ENCODE measurements at places on chromosomes 1 and 21.

GRCh38 chr1:108801101-108801500 lies 54.6 kb downstream of the STXBP3 start:
- no peak for DNase-seq

DNA sequence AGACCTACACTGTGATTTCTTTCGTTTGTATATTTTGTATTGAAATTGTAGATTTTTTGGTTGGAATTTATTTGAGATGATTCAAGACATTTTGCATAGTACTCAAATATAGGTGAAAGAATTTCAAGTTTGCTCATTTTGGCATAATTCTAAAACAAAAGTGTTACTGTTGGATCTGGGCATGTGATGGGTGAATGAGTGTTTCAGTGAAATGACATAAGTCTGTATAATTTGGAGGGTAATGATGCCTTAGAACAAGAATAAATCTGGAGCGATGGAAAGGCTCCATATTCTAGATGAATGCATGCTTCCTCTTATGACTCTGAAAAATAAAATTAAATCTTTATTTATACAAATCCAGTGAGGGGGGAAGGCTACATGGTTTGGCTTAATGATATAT lies 41.0 kb downstream of the NFIA start:
- no peak for DNase-seq

DNA sequence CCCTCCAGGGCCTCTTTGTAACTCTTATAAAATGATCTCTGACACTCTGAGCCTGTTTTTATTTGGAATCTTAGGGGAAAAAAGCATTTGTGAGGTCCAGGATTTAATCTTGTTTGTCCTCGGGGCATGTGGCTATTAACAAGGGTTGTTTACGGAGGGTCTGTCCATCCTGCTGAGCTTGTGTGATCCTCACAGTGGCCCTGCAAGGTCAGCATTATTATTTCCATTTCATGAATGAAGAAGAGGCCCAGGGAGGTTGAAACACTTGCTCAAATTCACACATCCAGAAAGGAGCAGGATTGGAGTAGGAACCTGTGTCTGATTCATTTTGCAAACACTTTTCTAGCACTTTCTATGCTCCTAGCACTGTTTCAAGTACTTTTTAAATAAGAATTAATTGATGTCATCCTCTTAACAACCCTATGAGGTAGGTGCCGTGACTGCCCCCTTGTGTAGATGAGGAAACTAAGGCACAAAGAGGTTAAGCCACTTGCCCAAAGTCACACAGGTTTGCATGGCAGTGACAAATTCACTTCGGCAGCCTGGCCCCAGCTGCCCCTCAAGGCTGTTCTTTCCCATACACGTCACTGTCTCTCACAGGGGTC lies 178.9 kb downstream of the MIS18A start:
- no peak for DNase-seq

DNA sequence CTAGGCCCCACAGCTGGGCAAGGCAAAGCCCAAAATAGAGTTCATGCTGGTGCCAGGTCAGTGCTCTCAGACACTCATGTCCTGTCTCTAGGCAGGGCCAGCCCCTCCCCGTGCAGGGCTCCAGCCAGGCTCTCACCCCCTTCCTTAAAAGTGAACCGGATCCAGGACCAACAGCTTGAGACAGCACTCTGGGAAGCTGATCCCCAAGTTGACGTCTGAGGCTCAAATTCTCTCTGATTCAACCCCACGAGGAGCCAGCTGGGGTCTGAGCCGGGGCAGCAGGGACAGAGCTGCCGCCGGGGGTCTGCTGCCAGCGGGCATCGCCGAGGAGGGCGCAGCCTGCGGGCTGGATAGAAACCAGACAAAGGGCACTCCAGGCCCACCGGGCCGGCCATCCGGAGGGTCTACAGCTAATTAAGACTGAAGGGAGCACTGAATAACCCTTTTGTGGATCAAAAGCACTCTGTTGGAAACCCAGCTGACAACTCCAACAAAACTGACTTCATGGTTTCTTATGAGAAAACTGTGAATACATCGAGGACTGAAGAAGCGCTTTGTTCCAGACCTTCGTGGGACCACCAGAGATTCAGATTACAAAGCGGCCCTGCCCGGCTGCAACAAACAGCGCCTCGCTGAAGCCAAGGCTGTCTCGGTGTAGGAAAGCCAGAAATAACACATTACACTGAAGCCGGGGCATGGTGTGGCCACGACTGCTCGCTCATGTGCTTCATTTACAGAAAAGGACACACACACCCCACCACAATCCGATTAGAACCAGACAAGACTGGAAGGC lies 95.8 kb downstream of the PSMG1 start:
- no peak for DNase-seq

- DNase-seq = no peak
These were observed 18.1 kb upstream of the ARHGAP29 start for GRCh38 chr1:94255476-94255875.

- peak; percentile 71 for DNase-seq
These were observed 38.5 kb upstream of the ETV3 start for GRCh38 chr1:157176591-157177121.

DNA sequence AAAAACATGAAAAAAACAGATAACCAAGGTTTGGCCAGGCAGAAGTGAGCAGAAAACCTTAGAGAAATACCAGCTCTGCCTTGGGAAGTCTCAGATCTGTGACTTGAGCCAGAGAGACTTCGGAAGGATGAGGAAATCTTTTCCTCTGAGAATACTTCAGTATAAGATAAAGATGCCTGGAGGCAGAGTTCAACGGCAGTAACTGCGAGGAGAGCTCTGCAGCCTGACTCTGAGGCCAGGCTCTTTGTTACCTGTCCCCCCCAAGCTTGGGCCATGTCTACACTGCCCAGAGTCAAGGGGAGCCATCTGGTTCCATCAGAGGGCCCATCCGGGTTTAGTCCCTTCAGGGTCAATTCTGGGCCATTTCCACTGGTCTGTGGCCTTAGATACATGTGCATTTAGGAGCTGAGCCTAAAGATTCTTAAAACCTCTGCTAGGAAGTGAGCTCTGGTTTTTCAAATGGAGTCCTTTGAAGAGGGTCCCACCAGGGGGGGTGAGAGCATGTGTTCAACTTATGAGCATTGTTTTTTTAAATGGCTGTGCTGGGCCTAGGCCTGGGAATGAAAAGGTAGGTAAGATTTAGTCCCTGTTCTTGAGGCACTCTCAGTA lies 8.7 kb downstream of the KIRREL1 start:
- no peak for DNase-seq

DNA sequence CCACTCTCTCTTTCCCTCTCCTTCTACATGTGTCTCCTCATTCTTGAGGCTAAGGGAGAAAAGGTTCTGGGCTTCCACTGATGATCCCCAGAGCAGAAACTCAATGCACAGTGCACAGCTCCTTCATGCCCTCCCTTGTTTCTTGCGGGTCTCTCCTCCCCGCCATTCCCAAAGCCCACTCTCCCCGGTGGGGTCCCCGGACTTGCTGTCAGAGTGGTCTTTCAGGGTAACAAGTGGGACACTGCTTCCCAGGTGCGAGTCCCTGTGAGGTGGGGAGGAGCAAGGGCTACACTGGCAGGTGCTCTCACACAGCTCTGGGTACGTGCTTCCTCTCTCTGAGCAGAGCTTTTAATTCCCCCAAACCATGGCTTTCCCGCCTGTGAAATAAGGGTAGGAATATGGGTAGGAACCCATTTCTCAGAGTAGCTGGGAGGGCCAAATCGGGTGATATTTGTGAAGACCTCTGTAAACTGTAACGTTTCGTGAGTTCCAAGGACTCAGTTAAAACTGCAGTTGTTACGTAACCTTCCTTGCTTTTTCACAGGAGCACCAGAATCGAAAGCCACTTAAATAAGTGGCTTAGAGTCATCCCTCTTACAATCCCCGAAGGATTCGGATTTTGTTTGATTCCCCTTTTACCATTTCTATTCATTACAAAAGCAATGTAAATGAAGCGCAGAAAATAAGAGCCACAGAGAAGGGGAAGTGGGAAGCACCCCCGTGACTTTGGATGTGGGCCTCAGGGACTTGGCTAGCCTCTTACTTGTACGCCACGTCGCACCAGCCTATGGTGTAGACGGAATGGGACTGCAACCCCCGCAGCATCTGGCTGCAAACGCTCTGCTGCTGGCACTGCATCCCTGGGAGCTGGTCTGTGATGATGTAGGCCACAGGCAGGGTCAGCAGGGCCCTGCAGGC lies 6.2 kb downstream of the PGLYRP3 start:
- DNase-seq = no peak

GRCh38 chr1:29238620-29239002 lies 2.3 kb downstream of the PTPRU start:
- DNase-seq = no peak

- no peak for DNase-seq
These were observed 56.0 kb downstream of the CD46 start for GRCh38 chr1:207807690-207808321.

DNA sequence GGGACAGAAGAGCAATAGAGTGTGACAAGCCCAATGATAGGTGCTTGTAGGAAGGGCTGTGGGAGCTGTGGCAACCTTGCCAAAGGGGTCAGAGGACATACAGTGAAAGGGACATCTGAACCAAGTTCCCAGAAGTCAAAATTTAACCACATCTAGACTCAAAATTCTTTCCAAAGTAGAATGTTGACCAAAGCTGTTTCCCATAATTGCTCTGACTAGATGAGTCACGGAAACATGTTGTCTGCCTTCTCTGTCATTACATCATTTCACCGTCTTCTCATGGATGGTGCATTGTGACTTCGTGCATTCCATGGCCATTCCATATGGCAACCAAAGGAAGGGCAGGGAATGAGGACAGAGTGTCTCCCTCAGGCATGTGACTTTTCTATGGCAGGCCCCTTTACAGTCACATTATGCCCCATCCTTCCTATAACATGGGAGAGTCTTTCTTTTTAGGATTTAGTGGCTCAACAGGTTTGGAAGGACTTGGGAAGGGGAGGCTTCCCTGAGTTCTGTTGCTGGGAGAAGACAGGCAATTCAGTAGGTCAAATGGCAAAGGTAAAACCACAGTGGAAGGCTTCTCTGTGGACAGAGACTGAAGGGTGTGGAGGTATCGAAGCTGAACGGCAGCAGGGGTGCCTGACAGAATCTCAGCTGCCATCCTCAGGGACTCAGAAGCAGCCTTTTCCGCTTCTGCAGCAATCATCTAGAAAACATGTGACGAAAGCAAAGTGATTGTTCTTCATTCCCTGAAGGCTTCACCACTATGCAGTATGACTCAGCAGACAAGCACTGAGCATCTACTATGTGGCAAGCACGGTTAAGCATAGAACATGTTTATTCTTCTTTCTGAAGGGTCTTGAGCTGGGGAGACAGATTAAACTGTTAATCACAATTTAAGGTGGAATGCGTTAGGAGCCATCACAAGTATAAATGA lies 24.7 kb downstream of the NPHS2 start:
- DNase-seq = peak; percentile 26

DNA sequence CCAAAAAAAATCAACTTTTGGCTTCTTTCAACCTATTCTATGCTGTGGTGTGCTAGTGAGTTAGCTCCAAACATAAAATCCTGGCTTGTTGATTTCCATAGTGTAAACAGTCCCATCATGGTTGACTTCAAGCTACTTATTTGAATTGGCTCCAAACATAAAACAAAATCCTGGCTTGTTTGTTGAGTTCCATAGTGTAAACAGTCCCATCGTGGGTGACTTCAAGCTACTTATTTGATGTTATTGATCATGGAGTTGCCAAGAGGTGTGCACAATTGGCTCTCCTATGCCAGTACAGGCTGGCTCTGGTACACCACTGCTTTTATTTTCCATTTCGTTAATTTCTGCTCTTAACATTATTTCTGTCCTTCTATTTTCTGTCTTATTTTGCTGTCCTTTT lies 1.8 kb upstream of the COA6 start:
- no peak for DNase-seq

- no peak for DNase-seq
These were observed 137.7 kb downstream of the COL11A1 start for GRCh38 chr1:102970496-102971078.

GRCh38 chr1:169484683-169485430 lies 887 bp downstream of the SLC19A2 start:
- no peak for DNase-seq

- peak; percentile 36 for DNase-seq
These were observed 9.8 kb downstream of the NHLH1 start for GRCh38 chr1:160376525-160377131.

GRCh38 chr1:6727535-6727934 lies 25.9 kb upstream of the DNAJC11 start:
- DNase-seq = peak; percentile 16

DNA sequence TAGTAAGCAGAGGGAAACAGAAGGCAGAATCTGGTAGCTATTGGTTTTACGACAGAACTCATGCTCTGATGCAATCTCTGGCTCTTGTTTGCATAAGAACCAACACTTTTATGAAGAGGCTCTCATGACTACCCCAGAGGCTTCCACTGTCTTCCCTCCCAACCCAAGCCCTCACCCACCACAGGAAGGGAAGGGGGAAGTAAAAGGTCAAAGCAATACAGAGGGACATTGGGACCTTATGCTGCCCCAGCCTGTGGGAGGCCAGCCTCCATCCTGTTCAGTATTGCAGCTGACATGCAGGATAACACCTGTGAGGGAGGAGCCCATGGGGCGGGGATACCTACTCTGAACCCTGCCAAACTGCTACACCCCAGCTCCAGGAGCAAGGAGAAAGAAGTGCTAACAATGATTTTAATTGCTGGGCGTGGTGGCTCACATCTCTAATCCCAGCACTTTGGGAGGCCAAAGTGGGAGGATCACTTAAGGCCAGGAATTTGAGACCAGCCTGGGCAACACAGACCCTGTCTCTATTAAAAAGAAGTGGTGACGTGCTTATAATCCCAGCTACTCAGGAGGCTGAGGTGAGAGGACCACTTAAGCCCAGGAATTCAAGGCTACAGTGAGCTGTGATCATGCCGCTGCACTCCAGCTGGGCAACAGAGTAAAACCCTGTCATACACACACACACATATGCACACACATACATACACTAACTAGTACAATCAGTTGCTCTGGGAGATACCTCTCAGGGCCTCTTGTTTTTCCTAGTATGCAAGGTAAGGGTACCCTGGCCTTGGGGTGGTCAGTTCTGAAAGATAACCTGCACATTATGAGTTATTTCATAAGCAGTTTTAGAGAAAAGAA lies 9.5 kb downstream of the MR1 start:
- no peak for DNase-seq

Measured in GM12878 (cell line).